ENCODE measurements at places on chromosomes 11 and 22. TPM values are rescaled to one million over a fixed set of nuclear protein-coding genes. Genes with fewer than 3 reads are reported as not detected.

GDPD4 gene
- not detected for total RNA-seq

PGM2L1 gene
- 33.1 TPM for total RNA-seq

KCNJ1 gene
- total RNA-seq = not detected

CCDC134 gene
- 16.7 TPM for total RNA-seq

CEND1 gene
- total RNA-seq = 15.9 TPM

C11orf21 gene
- 0.31 TPM for total RNA-seq

OR8D4 gene
- not detected for total RNA-seq

MIOX gene
- 0.23 TPM for total RNA-seq

ABCC8 gene
- 0.18 TPM for total RNA-seq

SIAE gene
- 14.9 TPM for total RNA-seq

APOBEC3B gene
- total RNA-seq = 15.6 TPM

CASP12 gene
- not detected for total RNA-seq

KIF18A gene
- 20.8 TPM for total RNA-seq

HIC2 gene
- 7.3 TPM for total RNA-seq

GRAP2 gene
- 0.54 TPM for total RNA-seq

PLEKHB1 gene
- total RNA-seq = 6.6 TPM

NUDT22 gene
- 98.8 TPM for total RNA-seq

APOBEC3C gene
- 12.7 TPM for total RNA-seq

IL18 gene
- 22.5 TPM for total RNA-seq

CACNA1I gene
- total RNA-seq = 0.23 TPM

KLHDC7B gene
- 1.8 TPM for total RNA-seq

ZNF215 gene
- total RNA-seq = 12.8 TPM

MEI1 gene
- total RNA-seq = 0.18 TPM

TRIM51G gene
- total RNA-seq = not detected

CLMP gene
- total RNA-seq = 1.5 TPM

PHOX2A gene
- total RNA-seq = not detected

TRIM51 gene
- total RNA-seq = not detected

CHST1 gene
- not detected for total RNA-seq

MAPK11 gene
- total RNA-seq = 77.7 TPM

SF3B2 gene
- 271 TPM for total RNA-seq

PATE4 gene
- total RNA-seq = not detected

All from Panc1 (cell line).